ENCODE measurements at places on chromosomes 11 and 22. TPM values are rescaled to one million over a fixed set of nuclear protein-coding genes. Genes with fewer than 3 reads are reported as not detected.

- DNase-seq: peak; percentile 35
These were observed 9.0 kb downstream of the NEAT1 start for GRCh38 chr11:65431451-65432099.

GRCh38 chr11:70643642-70644041, 245.3 kb downstream of the CTTN start:
- DNase-seq: no peak

DNA sequence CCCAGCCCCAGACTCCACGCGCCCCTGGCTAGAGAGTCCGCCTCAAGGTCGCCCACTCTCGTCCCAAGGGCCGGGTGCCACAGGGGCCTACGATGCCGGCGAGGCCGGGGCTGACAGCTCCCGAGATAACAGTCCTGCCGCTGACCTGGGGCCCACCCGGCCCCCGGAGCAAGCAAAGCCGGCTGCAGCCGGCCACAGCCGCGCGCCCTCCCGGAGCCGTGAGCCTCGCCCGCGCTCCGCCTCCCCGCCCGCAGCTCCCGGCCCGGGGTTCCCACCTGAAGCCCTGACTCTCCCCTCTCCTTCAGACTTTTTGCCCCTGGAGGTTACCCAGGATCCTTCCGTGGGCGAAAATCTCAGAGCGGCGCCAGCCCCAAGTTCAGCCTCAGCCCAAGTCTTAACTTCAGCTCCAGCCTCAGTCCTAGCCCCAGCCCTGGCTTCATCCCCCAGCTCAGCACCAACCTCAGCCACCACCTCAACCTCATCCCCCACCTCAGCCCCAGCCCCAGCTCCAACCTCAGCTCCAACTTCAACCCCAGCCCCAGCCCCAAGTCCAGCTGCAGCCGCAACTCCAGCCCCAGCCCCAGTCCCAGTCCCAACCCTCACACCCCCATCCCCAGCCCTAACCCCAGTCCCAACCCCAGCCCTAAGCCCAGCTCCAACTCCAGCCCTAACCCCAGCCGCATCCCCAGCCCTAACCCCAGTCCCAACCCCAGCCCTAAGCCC, 1.7 kb downstream of the KLHDC7B start:
- no peak for DNase-seq

DNA sequence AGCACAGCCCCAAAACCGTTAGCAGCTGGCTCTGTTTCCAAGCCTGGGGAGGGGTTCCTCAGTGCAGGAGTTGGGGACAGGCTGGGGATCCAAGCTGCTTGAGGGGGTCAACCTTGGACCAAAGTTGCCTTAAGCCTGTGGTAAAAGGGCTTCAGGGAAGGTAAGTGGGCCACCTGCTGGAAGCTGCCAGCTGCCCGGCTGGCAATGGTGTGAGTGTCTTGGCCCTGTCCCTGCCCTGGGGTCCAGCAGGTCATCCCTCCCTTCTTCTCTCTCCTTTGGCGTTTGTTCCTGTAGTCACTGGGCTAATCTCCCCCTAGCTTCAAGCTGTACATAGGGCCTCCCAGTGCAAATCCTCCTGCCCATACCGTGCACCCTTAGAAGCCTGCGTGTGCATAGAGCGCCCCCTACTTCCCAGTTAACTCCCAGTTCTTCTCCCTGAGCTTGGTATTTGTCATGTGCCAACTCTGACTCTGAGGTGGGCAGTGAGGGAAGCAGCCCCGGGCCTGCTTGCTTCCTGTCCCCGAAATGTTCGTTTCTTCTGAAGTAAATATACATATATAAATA, 4.4 kb downstream of the TMEM258 start:
- DNase-seq: peak; percentile 43

GRCh38 chr11:104199053-104199452, 35.1 kb upstream of the PDGFD start:
- no peak for DNase-seq

GRCh38 chr22:47994601-47995263, 1232.3 kb downstream of the TBC1D22A start:
- no peak for DNase-seq

DNA sequence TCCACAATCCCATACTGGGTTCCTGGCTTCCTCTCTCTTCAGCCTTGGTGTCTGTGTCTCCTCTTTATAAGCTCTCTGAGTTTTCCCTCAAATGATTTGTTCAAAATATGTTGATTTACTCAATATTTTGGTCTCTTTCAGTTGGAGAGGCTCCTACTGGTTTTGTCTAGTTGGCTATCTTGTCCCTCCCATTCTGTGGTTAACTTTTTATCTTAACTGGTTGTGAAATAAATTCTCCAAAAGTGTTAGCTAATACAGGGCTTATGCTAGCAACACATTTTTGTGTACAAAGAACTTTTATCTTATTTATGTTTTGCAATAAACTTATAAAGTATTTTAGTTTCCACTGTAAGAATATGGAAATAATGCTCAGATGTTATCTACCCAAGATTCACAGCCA, 200.9 kb downstream of the AASDHPPT start:
- DNase-seq: no peak

CD3E gene
- not detected for polyA plus RNA-seq

STX5 gene
- polyA plus RNA-seq: 46.4 TPM

MRPL40 gene
- 22.0 TPM for polyA plus RNA-seq

PRR33 gene
- polyA plus RNA-seq: not detected

TMEM151A gene
- 0.03 TPM for polyA plus RNA-seq

RFPL3 gene
- polyA plus RNA-seq: not detected

RAG2 gene
- polyA plus RNA-seq: not detected

SNX32 gene
- 0.29 TPM for polyA plus RNA-seq

SIDT2 gene
- polyA plus RNA-seq: 37.5 TPM

Data from endothelial cell of umbilical vein (primary cell).